ENCODE measurements at places on chromosomes 11 and 22.

DNA sequence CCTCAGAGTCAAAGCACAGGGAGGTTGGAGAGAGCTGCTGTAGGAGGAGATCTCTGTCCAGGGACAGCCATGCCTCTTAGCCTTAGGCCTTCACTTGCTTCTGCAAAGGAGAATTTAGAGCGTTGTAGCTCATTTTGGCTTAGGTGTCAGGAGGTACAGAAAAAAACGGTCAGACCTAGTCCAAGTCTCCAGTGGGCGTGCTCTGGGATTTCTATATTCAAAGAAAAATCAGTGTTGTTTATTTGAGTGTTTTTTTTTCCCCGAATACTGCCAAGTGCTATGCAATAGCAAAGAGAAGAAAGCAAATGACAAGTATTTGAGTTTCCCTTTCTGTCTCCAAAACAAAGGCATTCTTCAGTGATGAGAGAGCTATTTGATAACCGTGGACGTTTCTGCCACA, 22.7 kb upstream of the OPCML start:
- no peak for DNase-seq

DNA sequence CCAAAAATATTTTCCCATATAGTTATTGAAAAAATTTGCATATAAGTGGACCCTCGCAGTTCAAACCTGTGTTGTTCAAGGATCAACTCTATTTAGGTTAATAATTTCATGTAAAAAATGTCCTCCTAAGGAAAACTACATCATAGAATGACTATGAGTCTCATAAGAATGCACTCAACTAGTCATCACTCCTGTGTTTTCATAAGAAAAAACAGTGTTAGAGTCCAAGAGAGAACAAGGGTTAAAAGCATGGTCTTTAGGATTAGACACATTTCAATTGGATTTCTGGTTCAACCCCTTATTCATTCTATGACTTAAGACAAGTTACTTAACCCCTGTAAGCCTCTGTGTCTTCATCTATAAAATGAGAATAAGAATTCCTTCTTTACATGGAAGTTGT, 5.1 kb downstream of the PARVA start:
- no peak for DNase-seq

GRCh38 chr22:35997438-35997837, 31.2 kb downstream of the RBFOX2 start:
- no peak for DNase-seq

- no peak for DNase-seq
These were observed 17.0 kb downstream of the THY1 start for GRCh38 chr11:119406005-119406404.

DNA sequence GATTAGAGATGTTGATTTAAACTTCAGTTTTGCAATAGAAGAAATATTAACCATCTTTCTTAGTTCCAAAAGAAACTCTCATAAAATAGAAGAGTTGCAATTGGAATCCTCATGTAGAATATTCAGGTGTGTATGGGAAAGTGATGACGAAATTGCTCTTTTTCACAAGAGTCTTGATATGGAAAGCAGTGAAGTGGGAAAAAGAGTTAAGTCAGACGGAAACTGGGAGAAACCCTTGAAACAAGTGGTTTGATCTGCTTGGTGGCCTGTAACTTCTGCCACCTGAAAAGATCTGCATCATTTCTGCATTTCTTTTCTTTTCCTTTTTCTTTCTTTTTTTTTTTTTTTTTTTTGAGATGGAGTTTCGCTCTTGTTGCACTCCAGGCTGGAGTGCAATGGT, 41.8 kb upstream of the CLMP start:
- DNase-seq, result no peak
